ENCODE measurements at places on chromosomes 6 and 20. TPM values are rescaled to one million over a fixed set of nuclear protein-coding genes. Genes with fewer than 3 reads are reported as not detected.

The CENPQ gene
- total RNA-seq: 2.0 TPM

The WTAP gene
- total RNA-seq: 73.4 TPM

The TGM3 gene
- total RNA-seq: 0.43 TPM

The LY6G5C gene
- total RNA-seq: 1.6 TPM

The SEL1L2 gene
- total RNA-seq: not detected

The NKX2-2 gene
- 1.4 TPM for total RNA-seq

The PI3 gene
- total RNA-seq: 979 TPM

The ANKRD66 gene
- not detected for total RNA-seq

The CBFA2T2 gene
- total RNA-seq: 26.9 TPM

DNA sequence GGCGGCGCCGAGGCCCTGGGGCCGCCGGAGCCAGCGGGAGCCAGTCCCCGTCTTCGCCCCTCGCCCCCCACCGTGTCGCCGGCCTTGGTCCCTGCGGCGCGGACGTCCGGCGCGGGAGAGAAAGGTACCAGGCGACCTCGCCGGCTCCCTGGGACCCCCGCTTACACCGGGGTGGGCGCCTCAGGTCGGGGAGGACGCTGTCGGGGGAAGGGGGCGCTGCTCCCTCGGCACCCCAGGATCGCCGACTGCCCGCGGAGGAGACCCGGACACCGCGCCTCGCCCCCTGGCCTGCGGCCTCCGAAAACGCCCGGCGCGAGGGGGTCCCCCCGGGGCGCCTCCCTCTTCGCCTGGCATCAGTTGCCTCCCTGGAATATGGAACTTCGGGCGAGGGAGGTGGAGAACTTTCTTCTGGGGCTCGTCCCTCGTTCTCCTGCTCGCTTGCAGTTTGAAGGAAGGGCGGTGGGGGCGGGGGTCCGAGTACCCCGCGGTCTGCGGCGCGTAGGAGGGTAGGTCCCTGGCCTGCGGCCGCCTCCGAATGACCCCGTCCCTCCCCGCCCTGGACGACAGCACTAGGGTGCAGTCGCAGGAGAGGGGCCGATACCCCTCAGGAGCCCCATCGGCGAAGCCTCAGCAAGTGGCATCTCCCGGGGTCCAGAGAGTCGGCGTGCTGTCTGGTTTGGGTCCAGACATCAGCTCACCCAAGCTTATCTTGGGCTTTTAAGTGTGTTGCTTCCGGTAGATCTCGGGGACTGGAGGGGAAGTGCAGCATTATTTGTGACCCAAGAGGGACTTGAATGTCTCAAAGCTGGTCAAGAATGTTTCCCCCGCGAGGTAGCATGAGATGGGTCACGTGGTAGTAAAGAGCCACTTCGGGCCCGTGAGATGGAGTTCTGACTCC, 549 bp downstream of the ANKRD6 start:
- no peak for DNase-seq

DNA sequence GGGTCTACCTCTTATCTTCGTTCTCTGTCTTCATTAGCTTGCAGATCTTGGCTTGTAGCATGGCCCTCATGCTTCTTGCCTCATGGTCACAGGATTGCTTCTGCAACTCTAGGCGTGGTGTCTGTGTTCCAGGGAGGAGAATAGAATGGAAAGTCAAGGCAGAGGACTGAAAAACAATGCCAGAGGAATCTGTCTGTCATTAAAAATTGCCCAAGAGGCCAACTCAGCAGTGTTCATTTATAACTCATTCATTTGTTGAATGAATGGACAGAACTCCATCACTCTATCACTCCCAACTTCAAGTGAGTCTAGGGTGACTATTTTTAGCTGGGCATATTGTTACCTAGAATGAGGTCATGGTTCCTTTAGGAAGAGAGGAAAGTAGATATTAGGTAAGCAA, 179.6 kb downstream of the UST start:
- no peak for DNase-seq

- no peak for DNase-seq
Observed at GRCh38 chr6:159267165-159267564, 98.0 kb downstream of the FNDC1 start.

DNA sequence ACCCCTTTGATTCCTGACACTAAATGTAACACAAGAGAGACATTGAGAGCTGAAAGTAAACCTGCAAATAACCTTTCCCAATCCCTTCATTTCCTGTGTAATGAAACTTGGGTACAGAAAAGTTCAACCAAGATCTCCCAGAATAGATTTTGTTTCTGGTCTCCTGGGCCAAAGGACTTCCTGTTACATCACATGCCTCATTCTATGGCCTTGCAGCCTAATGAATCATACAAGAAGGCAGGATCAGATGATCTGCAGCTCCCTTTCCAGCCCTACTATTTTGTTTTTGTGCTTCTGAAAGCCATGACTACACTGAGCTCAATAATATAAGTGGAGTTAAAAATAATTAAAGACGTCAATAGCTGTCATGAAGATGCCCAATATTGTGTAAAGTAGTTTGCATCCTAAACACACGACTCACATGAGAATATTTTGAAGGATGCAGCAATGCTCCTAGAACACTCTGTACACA, 73.4 kb upstream of the NOX3 start:
- no peak for DNase-seq

DNA sequence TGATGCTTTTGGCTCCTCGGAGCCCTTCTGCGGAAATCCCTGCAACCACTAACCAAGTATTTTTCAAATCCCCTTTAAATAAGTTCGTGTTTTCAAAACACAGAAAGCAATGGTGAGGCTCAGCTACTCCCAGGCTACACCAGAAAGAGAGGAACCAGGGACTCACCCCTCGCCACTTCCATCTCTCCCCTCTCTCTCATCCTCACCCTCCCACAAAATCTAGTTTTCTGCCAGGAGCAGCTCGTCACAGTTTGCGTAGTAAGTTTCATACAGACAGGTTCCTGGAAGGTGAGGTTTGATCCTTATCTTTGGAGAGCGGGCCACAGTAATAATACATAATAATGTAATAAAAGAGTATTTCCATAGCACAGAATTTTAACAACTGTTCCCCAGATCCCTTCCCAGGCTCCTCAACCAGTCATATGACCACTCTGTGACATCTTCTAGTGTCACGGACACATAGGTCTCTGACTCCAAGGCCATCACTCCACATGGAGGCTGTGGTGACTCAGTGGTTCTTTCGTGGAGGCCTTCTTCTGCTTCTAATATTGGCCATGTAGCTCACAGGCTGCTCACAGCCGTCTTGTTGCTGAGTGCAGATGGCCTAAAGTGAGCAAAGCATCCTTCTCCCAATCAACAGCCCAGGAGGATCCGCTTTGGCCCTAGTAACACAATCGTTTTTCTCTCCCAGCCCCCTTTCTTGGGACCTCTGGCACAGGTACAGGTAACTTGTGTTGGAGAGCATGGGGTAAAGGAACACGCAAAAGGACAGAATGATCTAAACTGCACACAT, 295.7 kb downstream of the CDC5L start:
- DNase-seq: no peak

GRCh38 chr6:14272737-14273085, 155.1 kb downstream of the CD83 start:
- no peak for DNase-seq

- no peak for DNase-seq
Observed at GRCh38 chr20:36314734-36315544, 8.8 kb downstream of the DLGAP4 start.

DNA sequence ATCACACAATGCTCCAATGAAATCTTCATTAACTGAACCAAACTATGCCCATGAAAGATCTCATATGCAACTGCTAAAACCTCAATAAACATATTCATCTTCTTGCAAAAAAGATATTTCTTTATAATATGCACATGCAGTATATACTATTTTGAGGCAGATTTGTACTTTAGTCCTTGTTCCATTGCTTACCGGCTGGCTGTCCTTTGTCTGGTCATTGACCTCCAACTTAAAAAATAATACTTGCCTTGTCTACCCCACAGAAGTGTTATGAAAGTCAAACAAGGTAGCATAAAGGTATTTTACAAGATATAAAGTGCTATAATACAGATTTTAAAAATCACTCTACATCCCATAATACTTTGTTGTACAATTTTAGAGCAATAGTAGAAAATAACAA, 88.3 kb downstream of the ATG5 start:
- no peak for DNase-seq

GRCh38 chr6:166556863-166557322, 29.6 kb downstream of the RAMACL start:
- peak; percentile 90 for DNase-seq

DNA sequence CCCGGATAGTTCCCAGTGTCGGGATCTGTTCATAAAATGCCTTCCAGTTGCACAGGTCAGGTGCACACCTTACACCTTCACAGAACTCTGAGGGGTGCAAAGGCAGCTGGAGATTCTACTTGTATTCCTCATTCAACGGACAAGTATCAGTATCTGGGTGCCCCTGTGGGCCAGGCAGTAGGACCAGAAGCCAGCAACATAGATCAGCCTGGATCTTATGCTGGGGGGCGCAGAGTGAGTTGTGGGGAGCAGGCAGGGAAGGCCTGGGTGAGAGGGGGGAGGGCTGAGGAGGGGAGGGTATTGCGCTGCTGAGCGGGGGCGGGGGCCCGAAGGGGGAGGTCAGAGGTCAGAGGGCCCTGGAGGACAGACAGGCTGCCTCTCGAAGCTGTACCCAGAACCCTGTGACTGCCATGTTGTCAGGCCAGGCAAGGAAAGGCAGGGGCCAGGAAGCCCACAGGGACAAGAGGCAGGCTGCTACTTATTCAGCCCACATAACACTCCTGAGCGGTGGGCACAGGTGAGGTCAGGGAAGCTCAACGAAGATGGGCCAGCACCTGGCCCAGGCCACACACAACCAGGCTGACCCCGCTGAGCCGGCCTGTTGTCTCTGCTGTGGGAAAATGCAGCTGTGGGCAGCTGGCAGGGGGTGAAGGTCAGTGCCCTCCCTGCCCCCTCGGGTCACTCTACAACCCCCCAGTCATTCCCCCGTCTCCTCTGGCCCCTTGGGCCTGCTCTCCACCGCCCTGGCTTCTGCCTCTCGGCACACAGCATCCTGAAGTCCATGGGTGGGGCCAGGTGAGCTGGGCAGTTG, 1.1 kb downstream of the OPRL1 start:
- no peak for DNase-seq

- no peak for DNase-seq
Observed at GRCh38 chr6:14881398-14881797, 364.5 kb upstream of the JARID2 start.

DNA sequence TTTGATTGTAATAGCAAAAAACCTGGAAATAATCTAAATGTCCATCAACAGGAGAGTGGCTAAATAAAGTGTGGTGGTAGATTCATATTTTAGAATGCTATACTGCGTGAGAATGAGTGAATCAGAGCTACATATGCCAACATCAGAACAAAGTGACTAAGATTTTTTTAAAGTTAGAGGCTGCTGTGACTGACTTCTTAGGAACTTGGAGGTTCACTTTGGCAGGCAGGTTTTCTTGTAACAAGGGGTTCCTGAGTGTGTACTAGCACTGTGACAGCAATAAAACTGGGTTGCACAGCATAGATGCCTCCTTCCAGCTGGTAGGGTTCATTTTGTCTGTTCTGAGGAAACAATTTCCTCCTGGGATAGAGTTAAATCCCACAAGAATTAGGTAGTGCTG, 75.3 kb upstream of the ENPP5 start:
- no peak for DNase-seq

DNA sequence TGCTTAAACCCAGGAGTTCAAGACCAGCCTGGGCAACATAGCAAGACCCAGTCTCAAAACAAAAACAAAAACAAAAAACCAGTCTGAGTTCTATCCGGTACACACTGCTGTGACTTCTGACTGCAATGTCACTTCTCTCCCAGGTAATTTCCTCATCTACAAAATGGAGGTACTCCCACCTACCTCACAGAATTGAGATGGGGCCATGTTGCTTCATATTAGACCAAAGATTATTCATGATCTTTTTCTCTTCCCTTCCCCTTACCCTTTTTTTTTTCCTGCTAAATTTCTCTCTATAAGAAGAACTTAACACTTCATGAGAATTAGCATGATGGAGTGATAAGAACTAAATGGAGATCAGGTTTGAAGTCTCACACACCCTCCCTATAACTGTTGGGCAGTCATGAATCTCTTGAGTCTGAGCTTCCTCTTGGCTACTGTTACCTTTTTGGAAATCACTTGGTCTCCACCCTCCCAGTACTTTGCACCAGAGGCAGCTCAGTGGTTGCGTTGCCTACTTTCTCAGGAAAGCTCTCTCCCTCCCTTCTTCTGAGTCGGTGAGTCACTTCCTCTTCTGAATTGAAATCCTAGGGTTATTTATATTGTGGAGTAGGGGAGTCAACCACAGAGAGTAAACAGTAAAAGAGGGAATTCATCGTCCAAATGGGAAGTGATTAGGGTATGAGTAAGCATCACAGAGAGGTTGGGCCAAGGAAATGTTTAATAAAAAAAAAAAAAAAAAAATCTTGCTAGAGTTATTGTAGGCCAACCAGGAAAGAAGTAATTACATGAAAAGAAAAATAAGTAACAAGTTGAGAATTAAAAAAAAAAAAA, 59.9 kb upstream of the MAP7 start:
- DNase-seq: peak; percentile 82

DNA sequence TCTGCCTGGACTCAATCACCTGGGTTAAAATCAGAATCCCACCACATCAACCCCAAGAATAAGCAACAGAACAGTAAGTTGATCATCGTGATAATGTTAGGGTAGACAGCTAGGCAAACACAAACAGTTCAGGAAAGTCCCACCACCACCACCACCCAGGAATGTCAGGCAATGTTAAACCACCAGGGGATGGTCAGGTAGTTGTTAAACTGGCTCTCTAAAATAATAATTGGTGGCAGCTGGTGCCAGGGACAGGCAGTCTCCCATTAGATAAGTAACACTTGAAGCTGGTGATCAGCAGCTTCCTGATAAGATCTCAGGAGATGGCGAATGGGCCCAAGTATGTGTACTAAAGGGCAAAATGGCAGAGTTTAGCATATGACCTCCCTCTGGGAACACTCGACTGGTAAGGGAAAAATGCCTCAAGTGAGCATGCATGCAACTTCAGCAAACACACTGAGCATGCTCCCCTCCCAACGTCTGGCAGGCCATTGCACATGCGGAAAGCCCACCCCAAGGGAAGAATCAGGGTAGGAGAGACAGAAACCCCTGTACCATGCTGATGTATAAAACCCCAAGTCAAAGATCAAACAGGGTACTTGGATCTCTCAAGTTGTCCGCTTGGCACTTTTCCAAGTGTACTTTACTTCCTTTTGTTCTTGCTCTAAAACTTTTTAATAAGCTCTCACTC, 66.6 kb downstream of the IPCEF1 start:
- DNase-seq: no peak

DNA sequence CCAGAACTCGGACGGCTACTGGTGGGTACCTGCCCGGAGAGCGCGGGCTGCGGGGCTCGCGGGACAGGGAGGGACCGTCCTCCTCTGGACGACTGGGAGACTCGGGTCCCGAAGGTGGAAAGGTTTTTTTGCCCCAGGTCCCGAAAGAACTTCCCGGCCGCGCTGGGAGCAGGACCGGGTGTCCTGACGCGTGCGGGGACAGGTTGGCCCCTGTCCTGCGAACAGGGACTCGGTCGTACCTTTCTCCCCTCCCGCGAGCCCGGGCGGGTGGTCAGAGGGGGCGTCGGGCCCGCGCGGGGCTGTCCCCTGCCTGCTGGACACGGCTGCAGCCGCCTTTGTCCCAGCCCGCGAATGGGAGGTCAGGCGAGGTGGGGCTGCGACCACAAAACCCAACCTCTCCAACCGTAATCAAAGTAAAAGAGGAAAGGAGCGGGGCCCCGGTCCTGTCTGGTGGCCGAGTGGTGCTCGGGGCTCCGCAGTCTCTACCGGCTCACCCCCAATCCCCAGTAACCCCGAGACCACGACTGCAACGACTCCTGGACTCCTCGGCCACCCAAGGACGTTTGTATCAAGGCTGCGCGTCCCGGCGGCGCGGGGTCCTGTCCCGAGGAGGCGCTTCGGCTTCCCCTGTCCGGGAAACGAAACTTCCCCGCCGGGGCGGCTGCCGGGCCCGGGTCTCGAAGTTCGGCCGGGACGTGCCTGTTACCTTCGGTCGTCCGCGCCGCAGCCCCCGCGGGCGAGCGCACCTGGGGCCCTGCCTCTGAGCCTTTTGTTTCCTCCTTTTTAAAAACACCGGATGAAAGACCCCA, 798 bp downstream of the DSP start:
- no peak for DNase-seq

Measured in left colon (tissue), 2 donors.